Foreskin keratinocyte (primary cell): ENCODE measurements at places on chromosomes 16 and 17.

DNA sequence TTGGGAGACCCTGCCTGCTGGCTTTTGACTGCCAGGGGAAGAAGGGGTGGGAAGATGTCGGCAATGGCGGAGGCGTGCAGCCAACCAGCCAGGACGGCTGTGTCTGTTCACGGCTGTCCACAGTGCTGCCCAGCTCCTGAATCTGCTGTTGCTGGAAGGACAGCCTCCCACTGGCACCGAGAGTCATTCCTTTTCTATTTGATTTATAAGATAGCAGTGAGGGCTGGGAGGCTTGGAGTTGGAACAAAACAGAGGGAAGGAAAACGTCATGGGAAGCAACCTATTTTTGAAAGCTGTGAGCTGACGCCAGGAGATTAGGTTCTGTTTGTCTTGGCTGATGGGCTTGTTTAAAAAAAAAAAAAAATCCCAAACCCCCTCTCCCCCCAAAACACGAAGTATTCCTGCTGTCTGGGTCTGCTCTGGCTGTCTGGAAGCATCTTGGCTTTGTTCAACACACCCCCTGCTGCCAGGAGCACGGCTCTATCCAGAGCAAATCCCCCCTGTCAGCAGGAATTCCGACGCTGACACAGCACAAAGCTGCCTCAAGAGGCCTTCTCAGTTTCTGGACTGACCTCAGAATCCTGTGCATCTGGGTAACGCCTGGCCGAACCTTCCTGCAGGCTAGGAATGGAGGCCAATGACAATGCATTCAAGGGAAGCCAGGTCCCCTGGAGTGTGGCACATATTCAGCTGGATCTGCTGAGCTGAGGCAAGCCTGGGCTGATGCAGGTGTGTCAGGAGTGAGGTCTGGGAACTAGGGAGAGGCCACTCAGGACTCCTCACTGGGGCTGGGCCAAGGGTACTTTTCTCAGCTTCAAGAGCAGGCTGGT, 41.0 kb upstream of the SREBF1 start:
- DNase-seq: peak; percentile 15

DNA sequence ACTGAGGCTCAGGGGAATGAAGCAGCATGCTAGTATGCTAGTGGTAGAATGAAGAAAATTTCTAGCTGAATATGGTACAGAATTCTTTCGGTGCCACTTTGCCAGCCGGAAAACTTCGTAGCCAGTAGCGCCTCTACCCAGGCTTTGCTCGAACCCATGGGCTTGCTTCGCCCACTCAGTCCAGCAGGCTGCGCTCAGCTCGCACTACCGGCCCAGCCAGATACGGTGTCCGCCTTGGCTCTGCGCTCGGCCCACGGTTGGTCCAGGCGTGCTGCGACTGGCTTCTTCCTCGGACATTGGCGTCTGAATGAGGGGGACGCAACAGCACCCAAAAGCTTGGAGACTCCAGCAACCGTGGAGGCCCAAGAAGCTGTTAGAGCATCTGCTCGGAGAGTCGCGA, 372.5 kb upstream of the CDH8 start:
- no peak for DNase-seq

DNA sequence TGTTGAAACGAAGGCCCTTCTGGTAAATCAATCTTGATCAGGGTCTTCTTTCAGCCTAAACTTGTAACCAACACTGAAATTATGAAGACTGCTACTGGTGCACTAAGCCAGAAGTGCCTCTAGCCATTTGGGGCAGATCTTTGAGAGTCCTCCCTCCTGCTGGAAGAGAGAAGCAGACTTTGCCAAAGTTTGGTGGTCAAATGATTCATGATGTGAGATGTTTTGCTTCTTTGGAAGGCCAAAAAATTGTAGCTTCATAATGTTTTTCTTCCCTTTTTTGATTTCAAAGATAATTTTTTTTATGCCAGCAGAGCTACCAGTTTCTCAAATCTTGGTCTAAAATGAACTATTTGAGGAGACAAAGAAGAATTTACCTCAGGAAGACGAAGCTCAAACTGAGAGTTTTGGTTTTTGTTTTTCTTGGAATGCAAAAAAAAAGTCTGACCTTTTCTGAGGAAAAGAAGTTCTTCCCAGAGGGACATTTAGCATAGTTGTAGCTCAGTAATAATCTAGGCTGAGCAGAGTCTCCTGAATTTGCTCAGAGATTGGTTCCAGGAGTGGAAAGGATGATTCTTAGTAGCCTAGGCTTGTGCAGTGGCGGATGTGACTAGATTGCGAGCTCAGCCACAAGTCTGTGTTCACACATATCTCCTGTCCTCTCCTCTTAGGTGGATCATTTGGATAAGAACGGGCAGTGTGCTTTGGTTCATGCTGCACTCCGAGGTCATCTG, 50.9 kb downstream of the CYB561 start:
- DNase-seq: no peak

GRCh38 chr16:73054813-73055482, 7.0 kb upstream of the ZFHX3 start:
- DNase-seq: peak; percentile 86

- DNase-seq: no peak
These were observed 13.8 kb downstream of the HNF1B start for GRCh38 chr17:37731056-37731455.

DNA sequence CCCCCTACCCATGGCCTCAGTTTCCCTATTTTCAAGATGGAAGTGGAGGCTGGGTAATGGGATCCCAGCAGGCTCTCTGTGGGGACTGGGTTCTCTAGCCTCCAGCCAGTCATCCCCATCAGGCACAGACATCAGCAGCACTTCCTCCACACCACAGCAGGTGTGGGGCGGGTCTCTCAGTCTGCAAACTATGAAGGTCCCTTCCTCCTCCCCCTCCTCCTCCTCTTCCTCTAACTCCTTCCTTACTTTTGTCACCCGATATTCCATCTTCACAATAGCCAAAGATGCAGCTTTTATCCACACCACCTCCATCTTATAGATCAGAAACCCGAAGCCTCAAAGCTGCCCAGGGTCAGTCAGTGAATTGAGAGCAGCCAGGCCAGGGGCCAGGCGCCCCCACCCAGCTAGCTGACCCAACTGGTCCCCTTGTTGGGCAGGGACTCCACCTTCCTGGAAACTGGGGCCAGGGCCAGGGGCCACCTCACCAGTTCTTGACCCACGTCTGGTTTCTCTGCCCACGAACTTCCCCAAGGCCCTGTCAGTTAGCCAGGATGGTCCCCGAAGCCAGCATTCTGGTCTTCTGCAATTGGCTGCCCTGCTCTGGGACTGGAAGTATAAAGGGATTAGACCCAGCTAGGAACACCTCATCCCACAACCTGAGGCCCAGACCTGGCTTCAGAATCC, 2.5 kb downstream of the FAM83G start:
- no peak for DNase-seq
